ENCODE measurements at places on chromosomes 7 and 10. TPM values are rescaled to one million over a fixed set of nuclear protein-coding genes. Genes with fewer than 3 reads are reported as not detected.
A peak's percentile ranks its signal among the peaks of the same experiment; 100 is the strongest.

DNA sequence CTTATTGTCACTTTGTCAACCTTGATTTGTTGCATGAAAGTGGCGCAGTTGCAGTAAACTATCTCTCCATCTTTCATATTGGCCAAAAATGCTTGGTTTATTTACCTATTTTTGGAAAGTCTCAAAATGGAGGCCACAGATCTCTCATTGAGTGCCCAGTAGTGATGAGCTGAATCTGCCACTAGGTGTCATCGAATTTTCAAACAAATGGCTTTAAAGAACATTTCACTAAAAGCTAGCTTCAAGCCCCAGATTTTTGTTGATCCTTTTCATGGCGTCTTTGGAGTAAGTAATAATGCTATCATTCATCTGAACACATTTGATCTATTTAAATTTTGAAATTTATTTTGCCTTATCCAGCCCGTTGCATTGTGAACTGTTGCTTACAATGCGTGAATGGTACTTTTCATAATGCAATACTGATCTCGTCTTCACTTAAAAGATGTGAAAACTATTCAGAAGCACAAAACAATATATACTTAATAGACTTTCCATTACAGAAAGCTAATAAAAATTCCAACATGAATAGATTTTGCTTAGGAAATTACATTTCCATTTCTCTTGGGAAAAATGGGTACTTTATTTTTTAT is 236.2 kb downstream of the DNAJB9 start:
- peaks cover 3% of the 10 kb centered on the region for H3K27me3 ChIP-seq
- no peak overlapping the region for H3K27ac ChIP-seq
- H3K4me3 ChIP-seq = no peak overlapping the region
- no peaks in the 10 kb centered on the region for H3K4me1 ChIP-seq
- DNase-seq = no peak

DNA sequence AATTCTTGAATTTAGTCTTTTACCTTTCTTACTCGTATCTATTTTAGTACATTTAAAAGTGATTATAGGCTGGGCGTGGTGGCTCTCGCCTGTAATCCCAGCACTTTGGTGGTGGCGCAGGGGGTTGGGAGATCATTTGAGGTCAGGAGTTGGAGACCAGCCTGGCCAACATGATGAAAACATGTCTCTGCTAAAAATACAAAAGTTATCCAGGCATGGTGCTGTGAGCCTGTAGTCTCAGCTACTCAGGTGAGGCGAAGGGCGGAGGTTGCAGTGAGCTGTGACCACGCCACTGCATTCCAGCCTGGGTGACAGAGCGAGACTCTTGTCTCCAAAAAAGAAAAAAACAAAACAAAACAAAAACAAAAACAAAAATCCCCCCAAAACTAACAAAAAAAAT is 12.2 kb downstream of the PRKCQ start:
- H3K4me3 ChIP-seq = no peak overlapping the region
- no peaks in the 10 kb centered on the region for H3K36me3 ChIP-seq
- H3K27me3 ChIP-seq = peaks cover 21% of the 10 kb centered on the region
- no peaks in the 10 kb centered on the region for H3K4me1 ChIP-seq

GRCh38 chr7:75818472-75818871 is 4.9 kb upstream of the CCL24 start:
- H3K4me1 ChIP-seq = no peaks in the 10 kb centered on the region
- H3K27me3 ChIP-seq = peaks cover 15% of the 10 kb centered on the region
- H3K27ac ChIP-seq = no peak overlapping the region
- no peak overlapping the region for H3K4me3 ChIP-seq
- DNase-seq = no peak

DNA sequence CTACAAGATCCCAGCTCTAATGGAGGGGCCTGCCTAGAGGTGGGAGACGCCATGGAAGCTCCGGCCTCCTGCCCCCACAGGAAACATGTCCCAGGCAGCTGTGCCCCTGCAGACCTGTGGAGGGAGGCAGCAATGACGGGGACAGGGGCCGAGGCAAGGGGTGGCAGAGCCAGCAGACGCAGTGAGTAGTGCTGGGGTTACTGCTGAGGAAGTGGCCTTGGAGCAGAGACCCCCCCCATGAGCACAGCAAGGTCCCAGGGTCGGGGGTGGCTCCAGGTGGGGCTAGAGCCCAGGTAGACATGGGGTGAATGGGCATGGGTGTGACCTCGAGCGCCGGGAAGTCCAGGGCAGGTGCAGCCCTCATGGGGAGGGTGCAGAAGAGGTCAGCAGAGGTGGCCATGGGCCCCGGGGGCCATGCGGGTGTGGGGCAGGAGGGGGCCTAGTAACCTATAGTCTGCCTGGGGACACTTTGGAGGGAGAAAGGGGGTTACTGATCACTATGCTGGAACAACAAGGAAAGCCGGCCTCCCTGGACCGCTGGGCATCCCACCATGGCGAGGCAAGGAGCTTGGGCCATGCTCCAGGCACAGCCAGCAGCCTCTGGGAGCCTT is 45.5 kb downstream of the JAKMIP3 start:
- no peak overlapping the region for H3K27ac ChIP-seq
- no peaks in the 10 kb centered on the region for H3K27me3 ChIP-seq
- no peaks in the 10 kb centered on the region for H3K36me3 ChIP-seq
- H3K4me3 ChIP-seq = no peak overlapping the region
- H3K4me1 ChIP-seq = no peaks in the 10 kb centered on the region

DNA sequence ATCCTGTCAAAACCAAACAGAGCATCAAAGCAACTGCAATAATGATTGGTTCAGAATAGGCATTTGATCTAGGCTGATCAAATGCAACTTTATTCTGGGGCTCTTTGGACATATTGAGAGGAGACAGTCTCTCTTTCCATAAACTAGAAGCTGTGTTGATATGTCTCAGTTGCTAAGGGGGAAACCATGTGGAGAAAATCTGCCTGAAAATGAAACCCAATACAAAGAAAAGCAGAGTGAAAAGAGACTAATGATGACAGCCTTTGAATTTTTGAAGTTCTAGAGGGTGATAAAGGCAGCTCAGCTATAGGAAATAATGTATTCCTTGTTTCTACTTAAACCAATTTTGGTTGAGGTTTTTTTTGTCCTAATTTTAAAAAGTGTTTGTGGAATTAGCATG is 941.8 kb upstream of the POT1 start:
- H3K4me3 ChIP-seq = no peak overlapping the region
- H3K27ac ChIP-seq = no peak overlapping the region
- no peaks in the 10 kb centered on the region for H3K4me1 ChIP-seq
- no peaks in the 10 kb centered on the region for H3K36me3 ChIP-seq

DNA sequence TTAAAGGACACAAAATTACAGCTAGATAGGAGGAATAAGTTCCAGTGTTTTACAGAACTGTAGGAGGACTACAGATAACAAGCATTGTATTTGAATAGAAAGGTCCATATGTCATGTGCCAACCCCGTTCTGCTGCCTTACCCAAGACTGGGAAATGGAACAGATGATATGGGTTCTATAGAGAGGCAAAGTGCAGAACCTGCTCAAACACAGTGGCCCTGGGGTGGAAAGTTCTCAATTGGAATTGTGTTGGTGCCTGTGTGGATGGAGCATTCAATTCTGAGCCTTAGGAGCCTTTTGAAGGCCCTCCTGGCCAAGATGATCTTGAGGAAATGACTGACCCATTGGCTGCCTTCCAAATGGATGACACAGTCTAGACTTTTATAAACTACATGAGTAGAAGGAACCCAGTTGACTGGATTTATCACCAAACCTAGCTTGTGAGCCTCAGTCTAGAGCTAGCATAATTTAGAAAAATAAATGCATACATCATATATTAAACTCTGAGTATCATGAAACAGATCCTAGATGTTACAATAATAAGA is 4.1 kb upstream of the PRSS1 start:
- DNase-seq = no peak
- H3K27ac ChIP-seq = no peak overlapping the region
- H3K27me3 ChIP-seq = peaks cover 2% of the 10 kb centered on the region
- no peaks in the 10 kb centered on the region for H3K36me3 ChIP-seq
- no peak overlapping the region for H3K4me3 ChIP-seq

The EPO gene
- total RNA-seq = not detected

DNA sequence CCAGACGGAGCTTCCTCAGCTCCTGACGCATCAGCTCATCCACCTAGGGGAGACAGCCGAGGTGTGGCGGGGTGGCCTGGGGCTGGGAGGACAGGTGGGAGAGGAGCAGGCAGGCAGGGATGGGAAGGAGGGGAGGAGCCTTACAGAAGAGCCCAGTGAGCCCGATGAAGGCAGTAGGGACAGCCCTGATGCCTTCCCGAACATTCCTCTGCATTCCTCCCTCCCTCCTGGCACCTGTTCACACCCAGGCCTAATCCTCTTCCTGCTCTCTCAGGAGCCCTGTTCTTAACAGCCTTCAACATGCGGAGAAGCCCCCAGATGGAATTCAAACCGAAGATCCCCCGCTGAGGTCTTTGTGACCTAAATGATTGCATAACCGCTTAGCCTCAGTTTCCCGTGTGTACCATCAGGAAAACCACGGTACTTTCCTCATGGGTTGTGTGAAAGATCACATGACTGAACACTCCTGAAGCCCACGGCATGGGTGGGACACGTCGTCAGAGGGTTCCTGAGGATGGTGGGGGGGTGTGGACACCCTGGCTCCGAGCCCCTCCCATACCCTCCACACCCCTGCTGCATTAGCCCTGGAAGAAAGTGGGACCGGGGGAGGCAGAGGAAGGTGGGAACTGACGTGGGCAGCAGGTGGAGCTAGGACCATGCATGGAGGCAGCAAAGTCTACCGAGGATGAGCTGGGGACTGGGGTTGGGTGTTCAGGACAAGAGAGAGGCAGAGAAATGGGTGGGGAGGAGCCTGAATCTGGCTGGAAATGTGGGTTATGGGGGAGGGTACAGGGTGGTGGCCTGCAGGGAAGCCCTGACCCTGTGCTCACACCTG is 8.8 kb upstream of the ASB10 start:
- no peaks in the 10 kb centered on the region for H3K36me3 ChIP-seq
- no peak overlapping the region for H3K27ac ChIP-seq
- H3K4me3 ChIP-seq = no peak overlapping the region
- DNase-seq = no peak
- H3K27me3 ChIP-seq = peaks cover 9% of the 10 kb centered on the region

The SLC26A4 gene
- total RNA-seq = 0.05 TPM

DNA sequence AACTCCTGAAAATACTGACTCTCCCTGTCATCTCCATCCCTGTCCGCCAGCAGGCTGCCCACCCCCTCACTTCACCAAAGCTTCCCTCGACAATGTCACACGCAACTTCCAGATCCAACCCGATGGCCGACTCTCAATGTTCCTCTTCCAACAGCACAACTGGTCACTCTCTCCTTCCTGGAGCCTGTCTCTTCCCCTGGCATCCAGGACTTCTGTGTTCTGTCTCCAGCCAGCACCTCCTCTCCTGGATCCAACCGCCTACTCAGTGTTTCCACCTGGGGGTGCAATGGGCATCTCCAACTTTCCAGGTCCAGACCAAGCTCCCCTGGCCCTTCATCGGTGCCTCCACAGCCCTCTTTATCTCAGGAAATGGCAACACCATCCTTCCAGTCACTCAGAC is 8.6 kb downstream of the CPA5 start:
- H3K4me3 ChIP-seq = no peak overlapping the region
- H3K4me1 ChIP-seq = no peaks in the 10 kb centered on the region
- H3K27ac ChIP-seq = no peak overlapping the region
- DNase-seq = no peak
- peaks cover 7% of the 10 kb centered on the region for H3K27me3 ChIP-seq

DNA sequence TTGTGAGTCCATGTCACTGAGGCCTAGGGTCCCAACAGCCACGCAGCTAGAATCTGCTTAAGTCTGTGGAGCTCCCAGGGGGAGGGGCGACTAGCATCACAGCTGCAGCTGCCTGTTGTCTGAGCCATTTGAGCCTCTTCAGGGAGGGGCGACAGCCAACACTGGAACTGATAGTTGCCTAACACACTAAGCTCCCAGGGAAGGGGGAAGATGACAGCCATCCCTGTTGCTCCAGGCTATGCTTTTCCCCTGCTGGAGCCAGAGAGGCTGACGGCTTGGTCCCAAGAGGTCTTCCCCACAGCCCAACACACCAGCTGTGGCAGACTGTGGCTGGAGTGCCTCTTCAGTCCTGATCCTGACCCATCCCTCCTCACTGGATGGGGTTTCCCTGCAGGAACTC is 817.5 kb downstream of the NXPH1 start:
- no peak overlapping the region for H3K27ac ChIP-seq
- no peak for DNase-seq
- H3K36me3 ChIP-seq = no peaks in the 10 kb centered on the region
- no peaks in the 10 kb centered on the region for H3K27me3 ChIP-seq
- H3K4me1 ChIP-seq = no peaks in the 10 kb centered on the region

DNA sequence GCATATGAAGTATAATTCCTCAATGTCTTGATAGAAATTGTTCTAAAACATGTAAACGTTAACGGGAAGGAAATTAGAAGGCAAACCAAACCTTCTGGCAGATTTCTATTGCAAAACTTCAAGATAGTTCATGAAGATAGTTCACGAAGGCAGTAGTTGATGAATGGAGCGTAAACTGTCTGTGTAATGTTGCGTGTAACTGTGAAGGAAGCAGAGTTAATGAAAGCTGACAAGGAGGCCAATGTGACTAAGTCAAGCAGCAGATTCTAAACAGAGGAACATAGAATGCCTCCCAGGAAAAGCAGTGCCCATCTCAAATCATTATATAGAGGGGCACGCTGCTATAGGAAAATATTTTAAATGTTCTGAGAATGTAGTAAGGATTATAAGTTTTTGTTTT is 659.7 kb upstream of the IGFBP3 start:
- DNase-seq = no peak
- no peak overlapping the region for H3K27ac ChIP-seq
- no peaks in the 10 kb centered on the region for H3K36me3 ChIP-seq
- no peaks in the 10 kb centered on the region for H3K4me1 ChIP-seq
- H3K27me3 ChIP-seq = no peaks in the 10 kb centered on the region

- peaks cover 27% of the 10 kb centered on the region for H3K27me3 ChIP-seq
- H3K36me3 ChIP-seq = no peaks in the 10 kb centered on the region
- no peak overlapping the region for H3K27ac ChIP-seq
- peaks cover 34% of the 10 kb centered on the region for H3K4me1 ChIP-seq
- H3K4me3 ChIP-seq = peak overlapping the region; percentile 50
- DNase-seq = no peak
Measured at GRCh38 chr7:25952261-25953057, 199.5 kb upstream of the NFE2L3 start.

DNA sequence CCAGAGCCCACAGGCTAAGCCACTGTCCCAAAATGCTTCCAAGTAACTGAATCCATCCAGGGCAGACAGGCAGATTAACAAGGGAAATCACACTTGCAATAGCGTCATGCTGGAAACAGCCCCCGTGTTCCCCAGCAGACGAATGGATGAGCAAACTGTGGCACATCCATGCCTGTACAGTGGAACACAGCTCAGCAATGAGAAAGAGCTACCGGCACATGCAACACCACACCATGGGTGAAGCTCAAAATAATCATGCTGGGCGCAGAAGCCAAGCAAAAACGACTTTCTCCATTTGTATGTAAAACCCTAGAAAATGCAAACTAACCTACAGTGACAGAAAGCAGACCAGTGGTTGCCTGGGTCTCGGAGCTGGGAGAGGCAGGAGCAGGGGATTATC is 153.1 kb downstream of the SLIT1 start:
- H3K27ac ChIP-seq = no peak overlapping the region
- no peak overlapping the region for H3K4me3 ChIP-seq
- no peaks in the 10 kb centered on the region for H3K36me3 ChIP-seq
- H3K27me3 ChIP-seq = peaks cover 22% of the 10 kb centered on the region
- DNase-seq = no peak

All from activated B cell treated with CpG ODN at 0.5 μM for 24 hours (primary cell).